ENCODE measurements at places on chromosomes 11 and 22.

DNA sequence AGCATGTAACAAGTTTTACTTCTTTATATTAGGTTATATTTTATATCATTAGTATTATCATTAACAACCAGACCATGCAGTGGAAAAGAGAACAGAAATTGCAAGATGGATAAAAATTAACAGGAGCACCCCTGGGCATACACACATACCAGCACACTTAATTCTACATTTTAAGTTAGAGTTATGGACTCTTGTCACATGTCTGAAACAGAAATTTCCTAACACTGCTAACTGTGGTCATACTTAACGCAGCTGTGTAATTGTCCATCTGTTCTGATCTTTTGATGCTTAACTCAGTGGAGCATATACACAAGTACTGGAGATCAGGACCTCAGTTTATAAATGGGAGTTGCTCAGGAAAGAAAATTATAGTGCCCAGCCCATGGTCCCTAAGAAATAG is 358 bp downstream of the OR52H1 start:
- no peak for DNase-seq

GRCh38 chr11:20611892-20612291 is 12.5 kb downstream of the SLC6A5 start:
- no peak for DNase-seq

- DNase-seq, result peak; percentile 3
Observed at GRCh38 chr11:126879516-126879915, 121.1 kb downstream of the KIRREL3 start.

- DNase-seq, result peak; percentile 51
Observed at GRCh38 chr22:37571258-37571991, 8.5 kb downstream of the LGALS2 start.

- no peak for DNase-seq
Observed at GRCh38 chr11:108805030-108805429, 140.2 kb downstream of the DDX10 start.

DNA sequence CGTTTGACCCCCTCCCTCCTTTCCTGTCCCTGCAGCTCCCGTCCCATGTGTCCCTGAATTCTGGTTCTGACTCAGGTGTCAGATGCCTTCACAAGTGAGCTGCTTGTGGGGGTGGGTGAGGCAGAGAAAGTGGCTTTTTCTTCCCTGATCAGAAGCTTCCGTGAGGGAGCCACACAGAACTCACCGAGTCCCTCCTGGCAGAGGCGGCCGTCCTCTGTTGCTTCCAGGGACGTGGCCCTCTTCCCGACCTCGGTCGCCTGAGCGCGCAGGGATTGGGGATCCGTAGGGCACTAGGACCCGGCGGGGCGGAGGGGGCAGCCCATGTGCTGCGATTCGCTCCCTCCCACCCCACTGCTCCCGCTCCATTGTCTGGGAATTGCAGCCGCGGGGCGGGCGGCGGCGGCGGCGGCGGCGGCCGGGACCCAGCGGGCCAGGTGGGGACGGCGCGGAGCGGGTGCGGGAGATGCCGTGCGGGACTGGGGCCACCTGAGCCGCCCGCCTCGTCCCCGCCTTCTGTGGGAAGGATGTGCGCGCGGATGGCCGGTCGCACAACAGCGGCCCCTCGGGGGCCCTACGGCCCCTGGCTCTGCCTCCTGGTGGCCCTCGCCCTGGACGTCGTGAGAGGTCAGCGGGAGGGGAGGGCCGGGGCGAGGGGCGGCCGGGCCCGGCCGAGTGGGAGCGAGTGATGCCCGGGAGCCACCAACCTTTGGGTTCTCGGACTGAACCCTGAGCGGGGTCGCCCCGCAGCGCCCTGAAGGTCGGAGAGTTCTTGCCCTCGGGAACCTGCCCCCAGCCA is at the start of gene TMEM132A:
TMEM132A (plus strand) TSS at position 351 of the 796 bp plus-strand sequence; CDS start at position 525, 174 bp downstream.
- peak; percentile 57 for DNase-seq

DNA sequence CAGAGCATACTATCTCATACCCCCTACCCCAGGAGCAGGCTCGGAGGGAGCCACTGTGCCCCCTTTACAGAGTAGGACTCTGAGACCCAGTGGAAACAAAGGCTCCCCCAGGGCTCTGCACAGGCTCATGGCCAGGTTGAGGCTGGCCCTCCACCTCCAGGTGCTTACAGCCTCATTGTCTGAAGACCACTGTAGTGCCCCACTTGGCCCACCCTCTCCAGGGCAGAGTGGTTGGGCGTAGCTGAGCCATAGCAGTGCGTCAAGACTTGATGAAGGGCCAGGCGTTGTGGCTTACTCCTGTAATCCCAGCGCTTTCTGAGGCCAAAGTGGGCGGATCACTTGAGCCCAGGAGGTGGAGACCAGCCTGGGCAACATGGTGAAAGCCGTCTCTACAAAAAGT is 1.7 kb downstream of the ANKRD13D start:
- no peak for DNase-seq

DNA sequence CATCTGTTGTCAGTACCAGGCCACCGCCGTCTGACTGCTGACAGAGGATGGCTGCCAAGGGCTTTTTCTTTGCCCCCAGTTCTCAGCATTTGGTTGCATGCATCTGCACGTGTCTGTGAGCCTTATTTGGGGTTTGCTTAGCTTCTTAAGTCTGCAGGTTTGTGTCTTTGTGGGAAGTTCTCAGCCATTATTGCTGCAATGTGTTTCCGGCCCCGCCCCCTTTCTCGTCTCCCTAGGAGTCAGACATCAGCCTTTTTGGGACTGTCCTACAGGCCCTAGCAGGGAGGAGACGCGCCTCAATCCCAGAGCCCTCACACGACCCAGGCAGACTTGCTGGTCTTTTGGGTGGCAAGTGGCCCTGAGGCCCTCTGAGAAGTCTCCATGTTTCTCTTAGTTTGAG is 8.0 kb downstream of the MOB2 start:
- no peak for DNase-seq

GRCh38 chr11:64448599-64449380 is 89.8 kb downstream of the RPS6KA4 start:
- peak; percentile 71 for DNase-seq

GRCh38 chr11:69874984-69875624 is 55.9 kb upstream of the FGF3 start:
- no peak for DNase-seq

DNA sequence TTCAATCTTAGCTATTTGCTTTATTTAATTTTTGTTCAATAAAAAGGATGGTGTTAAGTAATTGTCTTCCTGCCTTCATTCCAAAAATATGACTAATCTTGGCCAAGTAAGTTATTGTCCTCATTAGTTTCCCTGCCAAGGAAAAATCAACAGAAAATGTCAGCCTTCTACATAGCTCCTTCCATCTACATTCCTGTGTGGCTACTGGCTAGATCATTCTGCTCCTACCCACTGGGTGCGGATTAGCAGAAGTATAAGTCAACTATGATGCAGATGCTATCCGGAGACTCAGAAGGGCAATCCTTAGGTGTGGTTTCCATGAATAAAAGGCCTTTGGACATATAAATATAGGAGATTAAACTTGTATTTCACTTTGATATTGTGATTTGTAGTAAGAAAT is 154.4 kb downstream of the SBF2 start:
- DNase-seq, result peak; percentile 81

GRCh38 chr22:42376711-42377554 is 55.3 kb downstream of the NFAM1 start:
- DNase-seq, result no peak

GRCh38 chr22:39955675-39956074 is 4.5 kb upstream of the TMA7B start:
- no peak for DNase-seq

GRCh38 chr22:30008401-30008800 is 71.9 kb upstream of the HORMAD2 start:
- no peak for DNase-seq

GRCh38 chr22:39434243-39434653 is 22.6 kb upstream of the MGAT3 start:
- no peak for DNase-seq

GRCh38 chr11:116913000-116913399 is 75.6 kb upstream of the APOA1 start:
- no peak for DNase-seq

- no peak for DNase-seq
Observed at GRCh38 chr11:66131937-66132632, 62.0 kb downstream of the PACS1 start.

DNA sequence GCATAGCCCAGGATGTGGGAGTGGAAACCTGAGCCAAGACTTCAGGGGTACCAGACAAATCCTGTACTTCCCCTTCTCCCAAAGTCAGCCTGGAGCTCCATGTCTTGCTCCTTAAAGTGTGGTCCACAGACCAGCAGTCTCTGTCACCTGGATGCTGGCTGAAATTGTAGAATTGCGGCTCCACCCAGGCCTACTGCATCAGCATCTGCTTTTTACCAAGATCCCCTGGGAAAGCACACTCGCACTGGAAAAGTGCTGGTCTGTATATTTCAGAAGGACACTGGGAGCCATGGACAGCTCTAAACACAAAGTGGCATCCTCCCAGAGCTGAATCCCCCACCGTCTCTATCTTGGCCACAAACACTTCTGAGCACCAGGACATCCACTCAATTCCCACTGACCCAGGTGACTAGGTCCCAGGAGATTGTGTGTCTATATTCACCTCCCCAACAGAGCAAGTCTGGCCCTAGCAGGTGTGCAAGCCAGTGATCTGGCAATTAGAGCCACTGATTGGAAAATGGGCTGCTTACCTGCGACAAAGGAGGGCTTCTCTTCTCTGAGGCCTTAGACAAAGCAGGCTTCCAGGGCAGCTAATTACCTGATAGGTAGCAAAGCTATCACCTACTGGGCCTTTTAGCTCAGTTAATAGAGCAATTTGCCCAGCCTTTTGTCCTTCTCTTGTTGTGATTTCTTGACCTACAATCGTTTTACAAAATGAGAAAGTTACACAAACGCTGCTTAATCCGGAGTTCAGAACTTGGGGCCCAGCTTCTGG is 443.3 kb downstream of the MN1 start:
- DNase-seq, result no peak

DNA sequence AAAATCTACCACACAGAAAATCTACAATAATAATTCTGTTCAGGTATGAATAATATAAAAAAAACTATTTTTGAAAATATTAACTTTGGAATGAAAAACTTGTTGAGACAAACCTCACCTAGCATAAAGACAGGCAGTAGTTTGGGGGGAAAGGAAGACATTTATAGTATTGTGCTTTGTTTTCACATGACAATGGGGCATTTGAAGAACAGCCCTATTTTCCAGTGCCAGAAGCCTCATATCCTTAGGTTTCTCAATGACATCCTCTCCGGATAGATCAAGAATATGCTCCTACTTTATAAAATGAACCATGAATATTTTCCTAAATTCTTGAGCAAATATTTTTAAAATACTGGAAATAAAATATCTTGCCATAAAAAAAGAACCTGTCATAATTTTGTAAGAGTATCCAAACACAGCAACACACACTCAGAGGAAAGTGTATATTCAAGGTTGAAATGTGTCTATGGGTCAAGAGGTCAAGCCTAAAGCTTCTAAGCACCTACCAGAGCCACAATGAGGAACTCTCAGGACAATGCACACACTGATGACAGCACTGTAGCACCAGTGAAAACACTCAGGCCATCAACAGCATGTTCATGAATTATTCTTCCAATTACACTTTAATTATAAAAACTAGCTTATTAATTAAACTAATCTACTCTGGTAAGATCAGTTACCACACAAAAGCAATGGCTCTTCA is 68.7 kb downstream of the MRTFA start:
- DNase-seq, result no peak

- DNase-seq, result no peak
Observed at GRCh38 chr11:6129635-6130034, 22.2 kb downstream of the OR56B4 start.

DNA sequence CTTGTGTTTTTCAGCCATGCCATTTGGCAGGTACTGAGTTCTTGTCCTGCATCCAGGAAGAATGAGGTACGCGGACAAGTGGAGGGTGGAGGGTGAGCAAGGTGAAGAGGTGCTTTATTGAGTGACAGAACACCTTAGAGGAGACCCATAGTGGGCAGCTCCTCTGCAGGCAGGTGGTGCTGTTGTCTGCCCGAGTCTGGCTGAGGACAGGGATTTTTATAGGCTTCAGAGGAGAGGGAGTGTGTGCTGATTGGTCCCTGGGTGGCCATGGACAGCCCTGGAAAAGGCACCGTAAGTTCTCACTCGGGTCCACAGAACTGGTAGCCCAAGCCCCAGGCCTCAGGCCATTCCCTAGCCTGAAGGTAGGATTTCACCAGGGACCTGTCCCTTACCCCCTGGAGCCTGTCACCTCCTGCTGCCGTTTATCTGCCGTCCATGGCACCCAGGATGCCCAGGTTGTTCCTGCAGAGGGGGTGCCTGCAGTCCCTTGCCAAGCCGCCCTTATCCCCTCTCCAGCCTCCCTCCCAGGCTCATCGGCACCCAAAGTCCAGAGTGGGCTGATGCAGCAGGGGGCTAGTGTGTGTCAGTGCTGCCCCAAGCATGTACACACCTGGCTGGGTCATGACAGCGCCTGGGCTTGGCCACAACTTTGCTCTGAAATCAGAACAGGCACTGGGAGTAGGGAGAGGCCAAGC is 213.6 kb downstream of the LRRC4C start:
- no peak for DNase-seq

GRCh38 chr11:129881570-129882170 is 13.7 kb downstream of the NFRKB start:
- no peak for DNase-seq

DNA sequence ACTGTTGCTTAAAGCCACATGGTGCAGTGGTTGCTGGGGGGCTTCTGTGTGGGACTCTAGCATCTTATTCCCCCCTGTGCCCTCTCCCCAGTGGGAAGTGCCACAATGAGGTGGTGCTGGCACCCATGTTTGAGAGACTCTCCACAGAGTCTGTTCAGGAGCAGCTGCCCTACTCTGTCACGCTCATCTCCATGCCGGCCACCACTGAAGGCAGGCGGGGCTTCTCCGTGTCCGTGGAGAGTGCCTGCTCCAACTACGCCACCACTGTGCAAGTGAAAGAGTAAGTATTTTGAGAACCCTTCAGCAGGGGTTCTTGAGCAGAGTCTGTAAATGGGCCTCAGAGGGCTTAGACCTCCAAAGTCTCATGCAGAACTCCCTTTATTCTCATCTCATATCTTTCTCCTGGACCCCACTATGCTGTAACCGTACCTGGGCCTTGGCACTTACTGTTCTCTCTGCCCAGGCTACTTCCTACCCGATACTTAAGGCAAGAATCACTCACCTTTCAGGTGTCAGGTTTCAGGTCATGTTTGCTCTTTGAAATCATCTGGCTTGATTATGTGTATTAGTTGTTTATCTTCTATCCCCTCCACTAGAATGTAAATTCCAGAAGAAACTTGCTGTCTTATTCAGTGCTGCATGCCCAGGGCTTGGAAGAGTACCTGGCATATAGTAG is 32.4 kb downstream of the PIK3IP1 start:
- DNase-seq, result no peak

GRCh38 chr11:69369210-69369825 is 75.4 kb downstream of the MYEOV start:
- no peak for DNase-seq

GRCh38 chr11:7846003-7846402 is 49.3 kb upstream of the OR5P2 start:
- no peak for DNase-seq

- DNase-seq, result no peak
Observed at GRCh38 chr11:126589492-126589803, 234.0 kb downstream of the ST3GAL4 start.

Data from A172 (cell line).